Activated CD4-positive, alpha-beta T cell treated with anti-CD3 and anti-CD28 coated beads, Interleukin-2, Interleukin-4, amounts not matched to agents 100 ng/mL and 50 ng/mL, durations not matched to agents 16 hours and 8 hours (primary cell): ENCODE measurements at places on chromosomes 6 and 20.

GRCh38 chr6:111210194-111210728 is 123.0 kb downstream of the SLC16A10 start:
- DNase-seq, result peak; percentile 72

GRCh38 chr6:76124018-76124417 is 51.6 kb upstream of the IMPG1 start:
- DNase-seq, result no peak

- peak; percentile 33 for DNase-seq
These were observed 18.4 kb upstream of the AKAP7 start for GRCh38 chr6:131116755-131117360.

DNA sequence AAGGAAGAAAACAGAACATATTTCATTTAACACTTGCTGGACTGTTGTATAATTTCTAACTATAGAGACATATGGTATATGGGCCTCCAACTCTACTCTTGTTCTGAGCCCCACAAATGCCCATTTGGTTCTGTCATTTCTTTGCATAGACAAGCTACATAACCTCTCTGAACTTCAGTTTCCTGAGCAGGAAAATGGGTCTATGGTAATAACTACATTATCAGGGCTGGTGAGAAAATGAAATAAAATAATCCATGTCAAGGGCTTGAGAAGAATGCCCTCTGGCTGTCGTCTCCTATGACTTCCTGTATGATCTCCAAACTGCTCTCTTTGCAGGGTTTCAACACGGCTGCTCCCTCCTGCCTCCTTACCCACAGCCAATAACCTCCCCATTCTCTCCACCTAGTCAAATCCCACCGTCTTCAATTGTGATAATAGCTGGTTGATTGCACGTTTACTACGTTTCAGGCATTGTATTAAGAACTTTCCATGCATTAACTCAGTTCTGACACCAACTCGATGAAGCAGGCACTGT is 12.0 kb downstream of the ZCCHC3 start:
- no peak for DNase-seq

DNA sequence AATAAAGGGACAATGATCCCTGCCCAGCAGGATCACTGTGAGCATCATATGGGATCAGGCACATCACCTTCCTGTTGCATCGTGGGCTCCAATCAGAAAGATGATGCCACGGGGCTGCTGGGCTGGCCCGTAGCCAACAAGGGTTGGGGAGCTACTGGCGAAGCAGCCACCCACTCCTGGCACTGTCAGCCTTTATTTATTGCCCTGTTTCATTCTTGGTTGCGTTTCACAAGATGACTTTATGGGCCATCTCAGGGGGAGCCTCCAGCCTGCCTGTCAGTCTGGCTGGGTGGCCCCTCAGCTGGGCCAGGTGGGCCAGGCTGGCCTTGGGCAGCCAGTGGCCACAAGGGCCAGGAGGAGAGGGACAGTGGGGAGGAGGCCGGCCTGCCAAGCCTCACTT is 17.3 kb downstream of the VSTM2L start:
- peak; percentile 32 for DNase-seq

DNA sequence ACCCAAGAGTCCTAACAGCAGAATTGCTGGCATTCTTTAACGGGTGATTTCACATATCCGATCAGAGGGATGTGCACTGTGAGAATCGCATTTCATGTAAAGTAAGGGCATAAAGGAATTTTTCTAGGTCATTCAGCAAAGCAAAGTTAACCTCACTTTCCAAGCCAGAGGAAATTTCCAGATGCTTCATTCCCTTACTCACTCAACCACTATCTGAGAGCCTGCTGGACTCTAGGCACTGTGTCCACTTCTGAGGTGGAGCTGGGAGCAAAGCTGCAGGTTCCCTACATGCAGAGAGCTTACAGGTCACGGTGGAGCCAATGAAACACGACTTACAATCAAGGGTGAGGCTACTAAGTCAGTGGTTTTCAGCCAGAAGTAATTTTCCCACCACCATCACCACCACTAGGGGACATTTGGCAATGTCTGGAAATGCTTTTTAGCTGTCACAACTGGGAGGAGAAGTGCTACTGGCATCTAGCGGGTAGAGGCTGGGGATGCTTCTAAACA is 34.5 kb upstream of the TSHZ2 start:
- no peak for DNase-seq

GRCh38 chr6:139184047-139184446 is 49.2 kb downstream of the HECA start:
- DNase-seq, result no peak

DNA sequence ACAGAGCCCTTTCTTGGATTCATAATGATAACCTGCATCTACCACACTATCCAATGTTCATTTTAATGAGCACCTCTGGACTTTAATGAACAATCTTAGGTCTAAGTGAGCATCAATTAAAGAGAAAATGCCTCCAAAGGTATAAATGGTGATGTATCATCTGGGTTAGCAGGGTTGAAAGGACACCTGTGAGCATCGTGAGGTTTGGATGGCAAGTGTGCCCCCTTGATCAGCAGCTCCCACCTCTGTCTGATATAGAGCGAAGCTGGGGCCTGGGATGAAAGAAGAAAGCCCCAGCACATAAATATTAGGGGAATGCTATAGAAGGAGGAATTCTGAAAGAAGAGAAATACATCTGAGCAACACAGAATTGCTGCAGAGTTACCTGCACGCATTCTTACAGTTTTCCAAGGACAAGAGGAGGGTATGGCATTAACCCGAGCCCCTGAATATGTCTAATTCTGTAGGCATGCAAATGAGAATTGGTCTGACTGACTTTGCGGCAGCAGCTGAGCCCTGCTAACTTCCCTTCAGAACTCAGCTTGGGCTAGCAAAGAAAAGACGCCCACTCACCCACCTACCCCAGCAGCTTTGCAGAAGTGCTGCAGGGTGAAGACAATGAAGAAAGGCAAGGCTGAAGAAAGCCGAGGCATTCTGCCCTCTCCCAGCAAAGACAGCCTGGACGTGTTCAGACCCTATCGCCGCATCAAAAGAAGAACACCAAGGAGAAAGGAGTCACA is 136.2 kb downstream of the GMPR start:
- DNase-seq, result no peak

- no peak for DNase-seq
These were observed 16.3 kb upstream of the VEGFA start for GRCh38 chr6:43753570-43754183.

DNA sequence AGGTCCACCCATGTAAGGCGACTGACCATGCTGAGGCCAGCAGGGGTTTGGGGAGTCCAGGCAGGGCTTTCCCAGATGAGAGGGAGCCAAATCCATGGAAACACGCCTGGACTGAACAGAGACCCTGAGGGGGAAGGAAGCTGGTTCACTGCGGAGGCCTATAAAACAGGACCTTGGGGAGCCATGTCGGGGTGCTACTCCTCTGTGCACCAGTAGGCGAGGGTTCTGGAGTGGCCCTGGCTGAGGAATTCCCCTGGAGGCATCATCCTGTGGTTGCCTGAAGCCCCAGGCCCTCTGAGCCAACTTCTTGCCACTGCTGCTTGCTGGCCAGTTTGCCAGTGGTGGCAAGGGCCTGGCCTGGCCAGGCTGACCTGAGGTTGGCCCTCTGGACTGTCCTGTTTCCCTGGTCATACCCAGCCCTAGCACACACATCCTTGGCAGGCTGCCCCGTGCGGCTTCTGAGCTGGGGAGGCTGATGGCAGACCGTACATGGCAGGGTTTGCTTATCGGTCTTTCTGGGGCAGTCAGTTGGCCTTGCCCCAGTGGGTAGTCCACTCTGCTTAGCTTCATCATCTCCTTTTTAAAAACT is 2.2 kb upstream of the LRRN4 start:
- DNase-seq, result no peak

GRCh38 chr6:136084403-136084802 is 165.7 kb downstream of the MTFR2 start:
- DNase-seq, result no peak

- DNase-seq, result no peak
These were observed 66.9 kb upstream of the CDH4 start for GRCh38 chr20:61185181-61185580.

DNA sequence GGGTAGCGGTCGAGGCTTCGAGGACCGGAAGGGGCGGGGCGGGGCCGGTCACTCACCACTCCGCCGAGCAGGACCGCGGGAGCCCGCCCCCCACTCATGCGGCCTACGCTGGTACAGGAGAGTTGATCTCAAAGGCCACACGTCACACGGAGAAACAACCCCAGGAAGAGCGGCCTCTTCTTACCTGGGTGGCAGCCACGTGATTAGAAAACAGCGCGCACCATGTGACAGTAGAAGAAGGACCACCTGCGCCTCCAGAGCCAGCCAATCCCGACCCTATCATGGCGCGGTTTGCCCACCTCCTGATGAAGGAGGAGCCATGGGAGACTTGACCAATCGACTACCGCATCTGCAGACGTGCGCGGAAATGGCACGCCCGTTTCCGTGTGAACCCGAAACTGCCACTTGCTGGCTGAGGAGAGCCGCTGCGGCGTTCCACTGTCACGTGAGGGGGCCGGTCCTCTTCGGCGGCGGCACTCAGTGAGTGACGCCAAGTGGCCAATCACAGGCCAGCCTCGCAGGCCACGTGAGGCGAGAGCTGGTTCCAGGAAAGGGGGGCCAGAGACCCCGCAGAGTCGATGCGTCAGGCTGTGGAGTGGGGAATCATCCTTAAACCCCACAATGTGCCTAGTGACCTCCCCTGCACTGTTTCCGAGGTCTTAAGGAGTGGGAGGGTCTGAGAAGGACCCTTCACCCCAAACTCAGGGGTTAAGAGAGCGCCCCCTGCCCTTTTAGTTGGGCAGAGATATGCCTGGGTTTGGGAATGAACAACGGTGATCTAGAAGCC is at the start of gene CUTA:
Gene CUTA (minus strand): TSS at position 205 of the 787 bp plus-strand sequence. CDS start 107 bp downstream, at position 98.
- DNase-seq, result peak; percentile 99

DNA sequence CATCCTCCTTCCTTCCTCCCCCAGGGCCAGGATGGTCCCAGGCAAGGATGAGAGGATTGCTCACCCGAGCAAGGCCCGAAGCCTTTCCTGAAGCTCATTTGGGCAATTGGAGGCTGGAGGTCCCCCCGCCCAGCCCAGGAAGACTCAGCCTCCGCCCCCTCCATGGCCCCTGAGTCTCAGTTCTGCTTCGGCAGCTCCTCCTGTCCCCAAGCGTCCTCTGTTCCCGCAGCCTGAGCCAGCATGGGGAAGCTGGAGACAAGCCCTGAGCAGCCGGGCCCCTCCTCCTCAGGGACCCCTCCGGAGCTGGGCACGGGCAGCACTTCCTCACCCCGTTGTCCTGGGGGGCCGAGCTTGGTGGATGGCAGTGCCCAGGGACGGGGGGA is 26.0 kb downstream of the SLC17A9 start:
- DNase-seq, result no peak

DNA sequence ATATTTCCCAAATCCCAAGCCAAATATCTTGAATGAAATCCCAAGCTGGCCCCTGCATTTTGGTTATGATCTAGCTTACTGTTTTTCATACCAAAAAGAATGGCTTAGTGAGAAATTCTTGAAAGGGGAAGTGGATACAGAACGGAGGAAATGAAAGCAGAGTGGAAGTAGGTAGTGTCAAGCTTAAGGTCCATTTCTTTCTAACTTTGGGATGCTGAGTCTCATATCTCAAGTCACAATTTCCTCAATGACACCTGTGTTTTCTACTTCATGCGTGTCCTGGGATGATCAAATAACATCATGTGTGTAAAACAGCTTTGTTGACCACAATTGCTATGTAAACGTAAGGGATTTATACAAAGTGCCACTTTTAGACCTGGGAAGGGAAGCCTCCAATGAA is 238.8 kb upstream of the SLC35B3 start:
- no peak for DNase-seq

- DNase-seq, result no peak
These were observed 374.9 kb upstream of the IRAK1BP1 start for GRCh38 chr6:78492351-78493017.

DNA sequence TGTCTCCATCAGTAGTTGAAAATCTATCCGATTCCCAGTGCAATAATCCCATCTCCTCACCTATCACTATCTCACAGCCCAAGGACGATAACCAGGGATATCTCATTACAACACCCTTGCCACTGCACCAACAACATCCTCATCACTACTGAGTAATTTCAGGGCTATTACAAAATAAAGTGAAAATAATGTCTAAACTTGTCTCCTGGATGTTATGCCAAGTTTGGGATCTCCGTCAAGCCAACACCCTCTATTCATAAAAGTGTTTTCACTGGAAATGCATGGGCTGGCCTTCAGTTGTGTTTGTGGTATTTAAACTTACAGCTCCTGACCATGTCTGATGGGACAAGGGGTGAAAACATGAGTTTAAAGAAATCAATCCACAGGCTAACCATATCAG is 42.0 kb upstream of the STMND1 start:
- no peak for DNase-seq

DNA sequence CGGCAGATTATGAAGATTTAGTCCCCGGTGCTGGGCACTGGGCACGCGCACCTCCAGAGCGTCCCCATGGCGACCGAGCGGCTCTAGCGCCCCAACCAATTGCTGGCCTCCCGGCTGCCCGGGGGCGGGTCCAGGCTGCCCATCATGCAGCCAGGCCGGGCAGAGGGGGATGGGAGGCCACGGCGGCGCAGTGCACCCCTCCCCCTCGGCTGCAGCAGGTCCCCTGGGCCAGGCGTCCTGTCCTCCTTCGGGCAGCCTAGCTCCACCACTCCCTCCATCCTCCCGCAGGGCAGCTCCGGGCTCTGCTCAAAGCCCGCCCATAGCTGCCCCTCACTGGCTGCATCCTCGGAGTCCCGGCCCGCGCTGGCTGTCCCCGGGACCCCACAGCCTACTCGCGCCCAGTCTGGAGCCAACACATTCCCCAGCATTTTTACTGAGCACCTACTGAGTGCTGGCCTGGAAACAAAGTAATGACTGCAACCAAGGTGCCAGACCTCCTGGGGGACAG is 99.4 kb downstream of the ASXL1 start:
- DNase-seq, result no peak

DNA sequence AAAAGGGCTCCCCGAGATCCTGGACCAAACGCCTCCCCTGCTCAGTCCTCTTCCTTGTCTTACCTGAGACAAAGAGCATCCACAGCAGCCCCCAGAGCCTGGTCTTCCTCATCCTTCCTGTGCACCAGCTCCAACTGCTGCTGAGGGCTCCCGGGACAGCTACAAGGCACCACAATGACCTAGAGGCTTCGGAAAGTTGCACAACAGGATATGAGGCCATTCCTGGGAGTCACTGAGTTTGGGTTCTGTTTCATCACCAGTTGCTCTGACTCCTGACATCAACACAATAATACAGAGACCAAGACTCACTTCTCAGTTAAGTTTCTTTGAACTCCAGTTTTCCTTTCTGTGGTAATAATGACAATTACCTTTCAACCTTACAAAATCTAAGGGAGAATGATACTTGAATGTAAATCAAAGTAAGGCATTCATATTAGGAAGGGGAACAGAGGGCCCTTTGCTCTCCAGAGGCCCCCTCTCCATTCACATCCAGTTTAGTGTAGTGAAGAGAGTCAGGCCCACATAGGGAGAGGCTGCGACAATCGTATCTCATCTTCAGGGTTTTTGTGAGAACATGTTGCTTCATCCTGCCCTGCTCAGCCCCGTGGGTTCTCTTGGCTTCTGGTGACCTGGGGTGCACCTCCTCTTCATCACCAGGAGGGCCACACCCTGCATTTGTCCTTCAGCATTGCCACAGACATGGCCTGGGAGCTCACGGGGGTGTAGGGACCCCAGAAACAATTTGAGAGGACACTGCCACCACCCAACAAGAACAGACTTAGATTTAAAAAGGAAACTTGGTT is at the start of gene TREM1:
Gene TREM1 (minus strand): TSS at position 139 of the 803 bp plus-strand sequence. CDS start 27 bp downstream, at position 112.
- no peak for DNase-seq

GRCh38 chr20:54178256-54178655 is 4.5 kb upstream of the CYP24A1 start:
- no peak for DNase-seq
